ENCODE measurements at places on chromosomes 7 and 10. TPM values are rescaled to one million over a fixed set of nuclear protein-coding genes. Genes with fewer than 3 reads are reported as not detected.
A peak's percentile ranks its signal among the peaks of the same experiment; 100 is the strongest.

PYROXD2 gene
- 7.1 TPM for total RNA-seq

ELMO1 gene
- 74.4 TPM for total RNA-seq

SPDYE6 gene
- total RNA-seq: not detected

GRCh38 chr7:98755138-98755898 lies 114.5 kb downstream of the TMEM130 start:
- no peaks in the 10 kb centered on the region for H3K27me3 ChIP-seq
- peaks cover 7% of the 10 kb centered on the region for H3K4me1 ChIP-seq
- DNase-seq: no peak
- H3K4me3 ChIP-seq: no peak overlapping the region
- H3K36me3 ChIP-seq: no peaks in the 10 kb centered on the region

DNA sequence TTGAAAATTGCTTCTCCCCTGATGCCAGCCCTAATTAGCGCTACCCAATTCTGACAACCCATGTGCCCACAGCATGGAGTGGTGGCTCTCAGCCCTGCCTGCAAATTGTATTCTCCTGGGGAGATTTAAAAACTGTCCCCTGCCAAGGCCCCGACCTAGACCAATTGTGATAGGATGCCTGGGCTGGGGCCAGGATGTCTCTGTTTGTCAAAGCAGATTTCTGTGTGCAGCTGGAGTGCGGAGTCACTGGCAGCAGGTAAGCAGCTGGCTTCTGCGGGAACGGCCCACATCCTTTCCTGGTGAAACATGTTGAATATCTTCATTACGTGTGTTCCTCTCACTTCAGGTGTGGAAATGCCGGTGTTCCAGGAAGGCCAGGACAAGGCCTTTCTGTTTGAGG lies 238.6 kb downstream of the WDR37 start:
- H3K27ac ChIP-seq: no peak overlapping the region
- DNase-seq: no peak
- peaks cover 14% of the 10 kb centered on the region for H3K4me1 ChIP-seq
- no peak overlapping the region for H3K4me3 ChIP-seq
- no peaks in the 10 kb centered on the region for H3K27me3 ChIP-seq

GRCh38 chr7:55133630-55134358 lies 115.0 kb downstream of the EGFR start:
- H3K27me3 ChIP-seq: no peaks in the 10 kb centered on the region
- peak; percentile 72 for DNase-seq
- H3K36me3 ChIP-seq: no peaks in the 10 kb centered on the region
- H3K4me3 ChIP-seq: no peak overlapping the region
- H3K27ac ChIP-seq: peak overlapping the region; percentile 91
- peaks cover 69% of the 10 kb centered on the region for H3K4me1 ChIP-seq

DNA sequence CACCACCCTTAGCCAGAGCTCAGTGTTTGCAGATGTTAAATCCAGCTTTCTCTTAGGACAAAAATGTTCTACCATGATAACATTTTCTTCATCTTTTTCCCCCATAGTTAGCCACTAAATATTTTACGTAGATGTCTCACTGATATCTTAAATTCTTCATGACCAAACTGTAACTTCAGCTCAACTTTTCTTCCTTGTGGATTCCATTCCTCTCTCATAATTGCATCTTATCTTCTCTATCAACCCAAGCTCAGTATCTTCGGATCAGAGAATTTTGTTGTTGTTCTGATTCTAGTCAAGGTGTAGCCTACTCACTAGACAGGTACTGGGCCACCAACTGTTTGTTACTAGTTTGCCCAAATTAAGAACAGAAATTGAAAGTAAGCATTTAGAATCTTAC lies 60.2 kb downstream of the SHOC2 start:
- no peaks in the 10 kb centered on the region for H3K27me3 ChIP-seq
- no peak for DNase-seq
- H3K4me3 ChIP-seq: no peak overlapping the region

DNA sequence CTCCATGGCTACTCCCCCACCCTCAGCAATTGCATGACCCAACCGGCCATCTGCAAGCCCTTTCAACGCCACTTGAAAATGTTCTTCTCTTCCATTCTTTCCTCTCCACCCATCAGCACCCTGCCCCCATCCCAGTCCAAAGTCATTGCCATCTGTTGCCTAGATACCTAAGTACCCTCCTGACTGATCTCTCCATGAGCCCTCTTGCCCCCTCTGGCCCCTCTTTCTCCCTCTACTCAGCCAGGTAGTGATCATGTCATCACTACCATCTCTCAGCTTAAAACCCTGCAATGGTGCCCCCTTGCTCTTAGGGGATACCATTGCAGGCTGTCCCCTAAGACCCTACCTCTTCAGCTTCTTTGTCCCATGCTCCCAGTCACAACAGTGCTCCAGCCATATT lies 30.5 kb upstream of the BTRC start:
- H3K27ac ChIP-seq: no peak overlapping the region
- DNase-seq: no peak
- H3K27me3 ChIP-seq: no peaks in the 10 kb centered on the region
- H3K4me3 ChIP-seq: no peak overlapping the region
- H3K4me1 ChIP-seq: no peaks in the 10 kb centered on the region

PILRA gene
- total RNA-seq: 8.3 TPM
